ENCODE measurements at places on chromosomes 7 and 10.

- DNase-seq, result no peak
Measured at GRCh38 chr10:22003964-22004281, 393 bp upstream of the DNAJC1 start.

GRCh38 chr10:85927952-85928665 lies 438.5 kb downstream of the GRID1 start:
- no peak for DNase-seq

DNA sequence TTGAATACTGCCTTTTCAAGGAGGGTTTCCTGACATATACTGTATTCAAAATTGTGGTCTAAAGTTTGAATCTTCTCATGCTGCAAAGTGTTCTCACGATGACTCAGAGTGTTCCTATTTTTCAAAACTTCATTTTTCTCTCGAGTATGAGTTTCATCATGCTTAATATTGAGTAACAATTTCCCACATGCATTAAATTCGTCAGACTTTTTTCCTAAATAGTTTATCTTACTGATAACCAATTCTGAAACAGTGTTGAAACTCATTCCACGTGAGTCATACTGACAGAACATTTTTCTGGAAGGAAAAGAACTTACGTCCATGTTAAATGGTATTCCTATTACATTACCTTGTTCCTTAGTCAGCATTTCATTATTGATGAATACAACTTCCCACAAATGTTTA lies 44.1 kb downstream of the ZNF33B start:
- DNase-seq, result no peak

- DNase-seq, result no peak
Measured at GRCh38 chr10:86389441-86390193, 23.0 kb upstream of the GRID1 start.

DNA sequence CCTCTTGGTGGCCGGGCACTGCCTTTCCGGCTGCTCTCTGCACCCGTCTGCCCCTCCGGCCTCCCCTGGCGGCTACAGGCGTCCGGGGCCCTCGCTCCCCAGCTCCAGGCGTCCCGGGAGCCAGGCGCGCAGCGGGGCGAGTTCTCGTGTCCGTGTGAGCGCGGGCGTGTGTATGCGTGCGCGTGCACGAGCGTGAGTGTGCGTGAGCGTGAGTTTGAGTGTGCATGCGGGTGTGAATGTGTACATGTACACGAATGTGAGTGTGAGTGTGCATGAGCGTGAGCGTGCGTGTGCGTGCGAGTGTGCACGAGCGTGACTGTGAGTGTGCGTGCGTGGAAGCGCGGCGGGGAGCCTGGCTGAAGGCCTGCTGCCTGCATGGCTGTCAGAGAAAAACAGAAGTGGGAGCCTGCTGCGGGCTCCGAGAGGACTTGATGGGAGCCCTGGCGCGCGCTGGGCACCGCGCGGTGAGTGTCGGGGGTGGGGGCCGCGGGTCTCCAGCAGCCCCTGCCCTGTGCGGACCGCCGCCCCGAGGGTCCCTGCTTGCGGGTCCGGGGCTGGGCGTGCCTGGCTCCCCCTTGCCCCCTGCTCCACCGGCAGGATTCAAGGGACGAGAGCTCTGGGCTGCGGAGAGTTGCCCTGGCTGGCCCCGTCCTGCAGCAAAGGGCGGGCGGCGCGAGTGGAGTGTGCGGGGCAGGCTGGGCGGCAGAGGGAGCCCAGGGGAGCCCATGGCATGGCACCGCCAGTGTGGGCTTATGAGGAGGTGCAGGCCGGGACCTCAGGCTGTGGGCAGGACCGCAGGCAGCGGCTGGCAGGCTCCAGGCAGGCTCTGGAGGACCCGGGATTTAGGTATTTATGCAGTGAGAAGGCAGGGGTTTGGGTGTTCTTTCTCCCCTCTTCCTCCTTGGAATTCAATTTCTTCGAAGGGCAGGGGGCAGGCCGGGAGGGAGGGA lies 75.8 kb upstream of the EN2 start:
- DNase-seq, result no peak

DNA sequence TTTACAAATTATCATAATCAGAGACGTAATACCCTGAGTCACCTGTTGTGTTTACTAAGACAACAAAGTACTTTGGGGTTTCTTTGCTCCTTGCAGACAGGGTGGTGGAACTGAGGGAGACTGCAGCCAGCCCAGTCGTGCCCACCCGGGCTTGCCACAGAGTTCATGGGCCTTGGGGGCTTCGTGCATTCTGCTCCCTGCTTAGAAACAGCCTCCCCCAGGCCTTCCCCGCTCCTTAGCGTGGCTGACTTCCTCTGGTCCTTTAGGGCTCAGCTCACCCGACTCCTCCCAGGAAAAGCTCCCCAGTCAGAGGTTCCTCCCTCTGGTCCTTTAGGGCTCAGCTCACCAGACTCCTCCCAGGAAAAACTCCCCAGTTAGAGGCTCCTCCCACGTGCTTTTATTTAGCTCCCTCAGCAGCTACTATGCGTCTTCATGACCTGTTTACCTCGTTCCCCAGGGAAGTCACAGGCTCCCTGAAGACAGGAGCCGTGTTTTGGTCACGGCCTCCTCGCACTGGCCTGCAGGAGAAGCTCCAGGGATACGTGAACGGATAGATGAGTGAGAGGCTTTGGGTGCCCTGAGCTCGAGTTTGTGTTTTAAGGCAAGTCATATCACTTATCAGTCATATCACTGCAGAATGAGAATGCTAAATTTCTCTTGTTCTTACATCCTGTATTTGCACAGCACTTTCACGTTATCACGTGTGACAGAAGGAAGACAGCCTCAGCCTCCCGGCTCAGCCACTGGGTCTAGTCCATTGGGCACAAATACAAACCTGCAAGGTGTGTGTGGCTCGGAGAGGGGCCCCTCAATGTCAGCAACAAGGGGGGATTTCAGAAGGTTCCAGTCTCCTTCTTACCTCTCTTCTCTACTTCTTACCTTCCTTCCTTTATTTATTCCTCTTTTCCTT lies 52.7 kb upstream of the VIPR2 start:
- DNase-seq, result no peak

DNA sequence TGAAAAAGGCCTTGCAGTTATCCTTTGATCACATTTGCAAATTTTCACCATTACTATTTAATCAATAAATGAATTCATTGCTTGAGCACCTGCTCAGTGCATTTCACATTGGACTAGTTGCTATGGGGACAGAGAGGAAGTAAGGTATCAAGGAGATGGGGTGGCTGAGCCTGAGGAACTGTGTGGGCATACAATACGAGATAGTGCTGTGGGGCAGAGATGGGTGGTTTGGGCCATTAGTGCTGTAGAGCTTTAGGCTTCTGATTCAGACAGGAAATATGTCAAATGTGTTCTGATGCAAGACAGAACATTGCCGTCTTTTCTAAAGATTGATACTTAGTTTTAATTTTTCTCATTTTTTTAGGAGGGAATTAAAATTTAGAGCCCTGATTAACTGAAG lies 13.2 kb downstream of the ITGB8 start:
- no peak for DNase-seq

All from hindlimb muscle (tissue), 1 donor.